Endothelial cell (in vitro differentiated cells): ENCODE measurements at places on chromosomes 6 and 20. TPM values are rescaled to one million over a fixed set of nuclear protein-coding genes. Genes with fewer than 3 reads are reported as not detected.
A peak's percentile ranks its signal among the peaks of the same experiment; 100 is the strongest.

GRCh38 chr6:7236306-7237209 is 76.4 kb downstream of the SSR1 start:
- H3K27me3 ChIP-seq: peaks cover 3% of the 10 kb centered on the region
- H3K27ac ChIP-seq: no peak overlapping the region
- H3K4me1 ChIP-seq: peaks cover 6% of the 10 kb centered on the region

DNA sequence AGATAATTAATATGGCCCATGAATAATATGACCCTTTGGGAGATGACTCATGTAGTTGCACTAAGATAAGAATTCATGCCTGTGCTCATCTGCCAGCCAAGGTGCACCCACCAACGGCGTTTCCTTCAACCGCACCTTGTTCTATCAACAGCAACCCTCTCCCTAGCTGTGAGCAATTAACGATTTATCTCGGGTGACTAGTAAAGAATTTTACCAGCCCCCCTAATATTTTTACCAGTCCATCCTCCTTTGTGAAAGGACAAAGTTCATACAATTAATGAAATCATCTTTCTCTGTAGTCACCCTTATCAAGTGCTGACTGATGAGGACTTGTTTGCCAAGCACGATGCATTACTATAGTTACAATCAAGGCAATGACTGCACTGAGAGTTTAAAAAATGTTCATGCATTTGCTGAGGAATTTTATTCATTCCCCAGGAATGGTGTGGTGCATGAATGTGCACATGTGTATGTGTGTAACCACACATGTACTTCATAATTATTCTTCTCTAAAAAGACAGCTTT is 118.7 kb downstream of the SMOC2 start:
- H3K36me3 ChIP-seq: no peaks in the 10 kb centered on the region
- no peak for DNase-seq
- no peak overlapping the region for H3K4me3 ChIP-seq
- no peak overlapping the region for H3K27ac ChIP-seq

CEP250 gene
- 30.7 TPM for total RNA-seq

DNA sequence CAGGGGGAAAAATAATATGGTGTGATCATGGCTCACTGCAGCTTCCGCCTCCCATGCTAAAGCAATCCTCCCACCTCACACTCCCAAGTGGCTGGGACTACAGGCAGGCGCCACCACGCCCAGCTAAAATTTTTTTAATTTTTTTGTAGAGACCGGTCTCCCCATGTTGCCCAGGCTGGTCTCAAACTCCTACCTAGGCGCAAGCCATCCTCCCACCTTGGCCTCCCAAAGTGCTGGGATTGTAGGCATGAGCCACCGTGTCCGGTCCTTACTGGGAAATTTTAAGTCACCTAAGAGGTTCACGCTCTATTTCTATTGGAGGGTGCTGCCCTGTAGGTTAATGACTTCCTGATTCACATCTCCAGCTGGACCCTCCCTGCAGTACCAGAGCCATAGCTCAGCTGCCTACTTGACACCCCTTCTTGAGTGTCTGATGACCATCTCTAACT is 626 bp upstream of the CDK5RAP1 start:
- DNase-seq: no peak
- no peak overlapping the region for H3K27ac ChIP-seq
- H3K4me3 ChIP-seq: peak overlapping the region; percentile 99
- no peaks in the 10 kb centered on the region for H3K36me3 ChIP-seq

C20orf141 gene
- not detected for total RNA-seq

- H3K4me3 ChIP-seq: no peak overlapping the region
- no peak for DNase-seq
- H3K27me3 ChIP-seq: no peaks in the 10 kb centered on the region
- no peaks in the 10 kb centered on the region for H3K36me3 ChIP-seq
- H3K27ac ChIP-seq: no peak overlapping the region
Measured at GRCh38 chr6:139479433-139480222, 105.2 kb upstream of the CITED2 start.

DNA sequence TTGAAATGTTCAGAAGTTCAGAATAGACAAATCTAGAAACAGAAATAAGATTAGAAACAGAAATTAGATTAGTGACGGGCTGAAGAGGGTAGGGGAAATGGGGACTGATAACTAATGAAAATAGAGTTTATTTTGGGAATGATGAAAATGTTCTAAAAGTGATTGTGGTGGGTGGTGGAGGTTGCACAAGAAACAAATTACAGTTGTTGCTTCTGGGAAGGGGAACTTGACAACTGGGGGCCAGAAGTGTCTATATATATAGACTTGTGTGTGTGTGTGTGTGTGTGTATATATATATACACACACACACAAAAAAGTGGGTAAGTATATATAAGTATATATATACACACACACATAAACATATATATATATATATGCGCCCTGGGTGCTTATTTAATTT is 86.5 kb upstream of the RREB1 start:
- no peak overlapping the region for H3K27ac ChIP-seq
- peaks cover 18% of the 10 kb centered on the region for H3K4me1 ChIP-seq
- peaks cover 5% of the 10 kb centered on the region for H3K27me3 ChIP-seq
- no peak overlapping the region for H3K4me3 ChIP-seq

GRCh38 chr20:14431568-14431967 is 94.2 kb upstream of the FLRT3 start:
- no peak overlapping the region for H3K27ac ChIP-seq
- no peaks in the 10 kb centered on the region for H3K4me1 ChIP-seq
- no peaks in the 10 kb centered on the region for H3K27me3 ChIP-seq
- no peak for DNase-seq
- H3K4me3 ChIP-seq: no peak overlapping the region

DNA sequence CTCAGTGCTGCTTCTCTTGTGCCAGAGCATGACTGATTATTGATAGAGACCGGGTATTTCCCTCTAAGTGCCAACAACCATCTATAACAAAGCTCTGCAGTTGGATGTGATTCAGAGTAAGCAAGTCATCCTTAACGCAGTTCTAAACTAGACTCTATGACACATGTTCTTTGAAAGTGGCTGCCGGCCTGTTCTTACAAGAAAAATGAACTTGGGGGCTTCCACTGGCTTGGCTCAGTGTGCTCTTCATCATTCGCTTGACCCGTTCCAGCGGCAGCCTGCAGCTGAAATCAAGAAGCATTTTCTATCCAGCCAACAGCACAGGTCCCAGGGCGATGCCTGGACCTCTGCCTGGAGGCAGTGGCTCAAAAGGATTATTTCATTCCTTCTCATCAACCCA is 29.8 kb downstream of the GFOD1 start:
- H3K27ac ChIP-seq: no peak overlapping the region
- peaks cover 28% of the 10 kb centered on the region for H3K4me1 ChIP-seq
- H3K27me3 ChIP-seq: peaks cover 10% of the 10 kb centered on the region

GRCh38 chr6:134173366-134173725 is 120.9 kb upstream of the SLC2A12 start:
- no peak overlapping the region for H3K4me3 ChIP-seq
- no peak for DNase-seq
- no peak overlapping the region for H3K27ac ChIP-seq
- H3K27me3 ChIP-seq: peaks cover 13% of the 10 kb centered on the region

RARS2 gene
- 45.8 TPM for total RNA-seq

- no peak overlapping the region for H3K4me3 ChIP-seq
- no peaks in the 10 kb centered on the region for H3K36me3 ChIP-seq
- DNase-seq: no peak
- no peaks in the 10 kb centered on the region for H3K27me3 ChIP-seq
- peaks cover 3% of the 10 kb centered on the region for H3K4me1 ChIP-seq
Measured at GRCh38 chr6:1952740-1953360, 292.6 kb downstream of the GMDS start.

PLCB4 gene
- total RNA-seq: 10.5 TPM

SDC4 gene
- total RNA-seq: 7.4 TPM

DNA sequence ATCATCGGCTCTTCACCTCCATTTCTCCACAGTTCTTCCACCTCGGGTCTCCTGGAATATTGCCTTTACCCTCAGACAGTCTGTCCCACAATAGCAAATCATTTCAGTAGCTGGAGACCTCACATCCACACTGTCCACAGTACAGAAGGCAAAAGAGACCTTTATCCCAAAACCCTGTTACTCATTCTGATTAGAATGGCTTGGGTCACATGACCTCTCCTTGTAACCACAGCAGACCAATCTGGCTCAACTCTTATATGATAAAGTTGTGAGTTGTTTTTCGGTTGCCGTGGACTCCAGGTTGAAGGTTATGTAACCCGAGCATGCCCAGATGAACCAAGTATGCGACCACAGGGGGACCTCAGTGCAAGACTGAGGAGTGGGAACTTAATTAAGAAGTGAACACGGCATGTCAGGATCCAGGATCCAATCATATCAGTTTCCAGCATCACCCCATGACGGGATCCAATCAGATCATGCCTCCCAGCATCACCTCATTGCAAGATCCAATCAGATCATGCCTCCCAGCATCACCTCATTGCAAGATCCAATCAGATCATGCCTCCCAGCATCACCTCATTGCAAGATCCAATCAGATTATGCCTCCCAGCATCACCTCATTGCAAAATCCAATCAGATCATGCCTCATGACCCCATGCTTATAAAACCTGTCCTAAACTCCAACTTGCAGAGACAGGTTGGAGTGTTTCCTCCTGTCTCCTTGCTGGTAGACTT is 68.7 kb downstream of the LY86 start:
- peaks cover 36% of the 10 kb centered on the region for H3K4me1 ChIP-seq
- no peaks in the 10 kb centered on the region for H3K36me3 ChIP-seq
- H3K27me3 ChIP-seq: peaks cover 6% of the 10 kb centered on the region

DNA sequence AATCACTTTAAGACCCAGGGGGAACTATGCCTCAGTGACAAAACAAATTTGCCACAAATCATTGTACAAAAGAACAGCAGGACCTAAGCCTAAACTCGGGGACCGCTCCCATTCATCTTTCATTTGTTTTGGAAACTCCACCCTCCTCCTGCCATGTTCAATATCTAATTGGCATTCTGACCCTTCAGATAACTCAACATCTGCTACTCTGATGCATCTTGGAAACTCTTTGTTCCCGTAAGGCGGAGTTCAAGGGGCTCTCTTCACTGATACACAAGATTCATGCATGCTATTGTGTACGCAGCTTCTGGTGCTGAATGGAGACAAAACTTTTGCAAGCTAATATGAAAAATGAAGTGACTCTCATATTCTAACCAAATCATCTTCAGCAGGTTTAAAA is 187.6 kb downstream of the ZFP64 start:
- no peak overlapping the region for H3K4me3 ChIP-seq
- H3K27ac ChIP-seq: no peak overlapping the region
- H3K36me3 ChIP-seq: no peaks in the 10 kb centered on the region
- peaks cover 4% of the 10 kb centered on the region for H3K27me3 ChIP-seq
- DNase-seq: no peak

DNA sequence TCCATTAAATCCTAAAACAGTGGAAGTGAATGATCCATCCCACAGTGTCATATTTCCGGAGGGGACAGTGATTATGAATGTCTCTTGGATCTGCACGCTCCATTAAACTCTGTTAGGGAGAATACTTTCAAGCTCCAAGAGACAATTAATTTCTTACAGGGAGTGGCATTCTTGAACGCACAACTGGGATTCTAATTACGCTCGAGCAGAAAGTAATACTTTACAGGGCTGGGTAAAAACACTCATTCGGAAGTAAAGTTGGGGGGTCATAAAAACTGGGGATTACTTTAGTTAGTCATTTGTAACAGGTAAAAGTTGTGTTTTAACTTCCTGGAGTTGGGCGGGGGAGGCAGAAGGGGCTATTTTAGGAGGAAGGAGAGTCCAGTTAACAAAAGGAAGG is 151.8 kb downstream of the ZFP64 start:
- peaks cover 3% of the 10 kb centered on the region for H3K4me1 ChIP-seq
- no peak for DNase-seq
- no peak overlapping the region for H3K27ac ChIP-seq
